ENCODE measurements at places on chromosomes 3 and 15. TPM values are rescaled to one million over a fixed set of nuclear protein-coding genes. Genes with fewer than 3 reads are reported as not detected.

SERINC4 gene
- 0.20 TPM for total RNA-seq

HIGD2B gene
- 0.55 TPM for total RNA-seq

EBLN2 gene
- 9.4 TPM for total RNA-seq

SRGAP3 gene
- total RNA-seq = 0.58 TPM

ZNF717 gene
- 13.5 TPM for total RNA-seq

CACNA1D gene
- 2.0 TPM for total RNA-seq
